ENCODE measurements at places on chromosomes 11 and 22.

GRCh38 chr11:119223856-119224255, 17.7 kb downstream of the CBL start:
- DNase-seq: no peak

GRCh38 chr11:128226106-128226716, 361.1 kb downstream of the ETS1 start:
- no peak for DNase-seq

GRCh38 chr22:23243006-23243573, 62.8 kb downstream of the BCR start:
- no peak for DNase-seq

DNA sequence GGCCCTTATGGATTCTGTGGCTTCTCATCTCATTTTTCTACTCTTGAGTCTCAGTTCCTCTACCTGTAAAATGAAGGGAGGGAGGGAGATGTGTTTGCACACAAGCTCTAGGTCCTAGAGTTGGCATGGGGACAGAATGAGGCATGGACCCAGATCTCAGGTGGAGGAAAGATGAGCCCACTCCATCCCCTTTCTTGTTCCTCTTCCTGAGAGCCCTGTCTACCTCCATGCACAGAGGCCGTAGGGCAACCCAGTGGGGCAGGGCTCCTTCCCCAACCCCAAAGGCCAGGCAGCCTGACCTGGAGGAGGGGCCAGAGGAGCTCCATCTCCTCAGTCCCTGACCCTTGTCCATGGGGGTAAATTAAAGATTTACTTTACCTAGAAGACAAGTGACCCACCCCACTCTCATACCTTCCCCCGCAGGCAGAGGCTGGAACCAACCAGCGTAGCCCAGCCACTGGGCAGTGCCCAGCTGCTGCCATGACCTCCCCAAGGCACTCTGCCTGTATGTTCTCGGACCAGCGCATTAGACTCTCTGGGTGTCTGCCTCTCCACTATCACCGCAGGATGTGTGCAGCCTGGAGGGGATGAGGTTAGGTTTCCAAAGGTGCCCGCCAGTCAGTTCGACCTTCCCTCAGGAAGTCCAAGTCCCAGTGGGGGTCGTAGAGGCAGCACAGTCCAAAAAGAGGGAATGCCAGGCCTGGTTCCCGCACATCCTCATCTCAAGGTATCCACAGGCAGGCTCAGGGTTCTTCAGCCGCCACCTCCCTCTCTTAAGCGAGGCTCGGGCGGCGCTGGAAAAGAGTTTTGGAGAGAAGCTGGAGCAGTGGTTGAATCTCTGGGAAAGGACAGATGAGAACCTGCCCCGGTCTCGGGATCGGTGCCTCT, 3.0 kb downstream of the SMTN start:
- DNase-seq: peak; percentile 34

- no peak for DNase-seq
Measured at GRCh38 chr11:135019899-135020298, 607.9 kb upstream of the B3GAT1 start.

DNA sequence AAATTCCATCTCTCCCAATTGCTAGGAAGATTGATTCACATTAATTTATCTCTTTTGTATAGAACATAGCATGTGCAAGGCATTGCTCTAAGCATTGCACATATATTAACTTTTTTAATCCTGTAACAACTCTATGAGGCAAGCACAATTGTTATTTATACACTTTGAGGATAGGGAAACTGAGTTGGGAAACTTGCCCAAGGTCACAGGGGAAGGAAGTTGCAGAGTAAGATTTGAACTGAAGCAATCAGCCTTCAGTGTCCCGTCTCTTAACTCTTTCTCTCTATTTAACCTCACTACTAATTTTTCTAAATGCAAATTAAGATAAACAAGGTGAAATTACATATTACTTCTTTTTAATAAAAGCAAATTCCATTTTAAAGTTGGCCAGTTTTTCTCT, 22.2 kb downstream of the OR56B4 start:
- DNase-seq: peak; percentile 73

DNA sequence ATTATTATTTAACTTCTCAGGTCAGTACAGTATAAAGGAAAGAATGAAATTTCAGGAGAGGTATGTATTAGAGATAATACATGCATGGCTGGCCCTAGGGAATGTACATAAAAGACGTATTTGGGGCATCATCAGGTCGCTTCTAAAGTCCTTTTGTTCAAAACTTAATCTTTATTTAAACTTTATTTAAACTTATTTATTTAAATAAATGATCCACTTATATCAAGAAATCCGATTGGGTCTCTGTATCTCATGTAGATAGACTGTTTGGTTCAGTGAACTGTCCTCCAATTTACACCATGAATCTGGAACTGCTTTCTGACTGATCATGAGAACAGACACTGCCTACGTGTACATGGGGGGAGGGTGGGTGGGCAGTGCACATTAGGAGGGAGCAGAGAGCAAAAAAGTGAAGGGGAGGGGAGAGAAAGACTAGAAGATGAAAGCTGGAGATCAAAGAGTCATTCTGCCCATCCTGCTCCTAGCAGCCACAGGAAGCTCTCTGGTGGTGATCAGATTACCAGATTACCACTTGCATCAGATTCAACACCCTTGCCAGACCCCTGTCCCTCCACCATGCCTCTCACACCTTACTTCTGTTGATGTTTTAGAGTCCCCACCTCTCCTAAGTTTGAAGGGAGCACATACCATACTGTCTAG, 92.1 kb upstream of the MTMR2 start:
- DNase-seq: no peak

GRCh38 chr11:2802389-2803185, 83.0 kb downstream of the CDKN1C start:
- no peak for DNase-seq

Measured in AML-193 (cell line).